ENCODE measurements at places on chromosomes 4 and X.

GRCh38 chr4:40990899-40991265 lies 223.5 kb downstream of the APBB2 start:
- no peak for DNase-seq

DNA sequence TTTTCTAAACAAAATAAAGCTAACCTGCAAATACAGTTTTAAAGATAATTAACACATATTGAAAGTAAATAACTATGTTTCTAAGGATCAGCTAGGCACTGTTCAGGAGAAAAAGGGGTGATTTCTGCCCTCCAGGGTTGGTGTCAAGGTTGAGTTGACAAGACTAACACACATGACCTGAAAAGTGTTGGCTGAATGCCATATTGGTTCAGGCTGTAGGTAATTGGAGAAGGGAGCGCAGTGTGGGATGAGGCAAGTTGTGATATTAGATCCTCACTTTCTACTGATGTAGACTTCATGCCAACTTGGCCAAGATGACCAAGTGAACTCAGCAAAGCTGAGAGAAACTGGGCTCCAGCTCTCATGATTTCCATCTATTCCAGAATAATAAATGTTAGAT lies 42.2 kb downstream of the PPM1K start:
- no peak for DNase-seq

DNA sequence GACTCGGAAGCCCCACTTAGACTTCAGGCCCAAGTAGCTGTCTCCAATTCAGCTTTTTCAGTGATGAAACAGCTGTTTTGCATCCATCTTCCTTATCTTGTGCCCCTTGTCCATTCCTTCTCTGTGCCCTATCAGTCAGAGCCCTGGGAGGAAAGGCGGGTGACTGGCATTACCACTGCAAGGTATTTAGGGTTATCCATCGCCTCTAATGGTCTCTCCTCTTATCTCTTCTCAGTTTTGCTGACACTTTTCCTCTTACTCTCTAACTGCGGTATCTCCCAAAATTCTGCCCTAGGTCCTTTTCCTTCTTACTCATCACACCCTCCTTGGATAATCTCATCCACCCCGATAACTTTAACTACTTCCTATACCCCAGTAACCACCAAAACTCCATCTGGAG lies 13.7 kb downstream of the GAB3 start:
- no peak for DNase-seq

DNA sequence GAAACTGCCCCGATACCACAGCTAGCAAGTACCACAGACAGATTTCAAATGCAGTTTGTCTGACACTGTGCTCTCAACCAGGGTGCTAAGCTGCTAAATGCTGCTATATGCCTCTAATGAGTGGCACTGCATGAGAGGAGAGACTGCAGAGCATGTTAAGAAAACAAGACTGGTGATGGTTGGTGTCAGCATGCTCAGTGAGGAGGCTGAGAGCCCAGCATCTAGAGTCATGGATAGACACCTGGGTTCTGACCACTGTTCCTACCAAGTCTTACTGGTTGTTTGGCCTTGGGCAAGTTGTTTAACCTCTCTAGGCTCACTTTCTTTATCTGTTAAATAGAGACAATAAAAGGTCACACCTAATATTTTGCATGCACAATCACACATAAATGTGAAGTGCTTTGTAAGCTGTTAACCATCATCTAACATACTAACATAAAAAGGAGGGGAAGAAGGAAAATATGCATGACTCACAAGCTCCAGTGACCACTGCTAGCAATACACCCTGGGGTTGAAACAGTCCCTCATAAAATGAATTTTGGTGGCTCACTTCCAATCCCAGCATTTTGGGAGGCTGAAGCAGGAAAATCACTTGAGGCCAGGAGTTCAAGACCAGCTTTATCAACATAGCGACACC lies 20.7 kb downstream of the HHIP start:
- DNase-seq, result no peak

DNA sequence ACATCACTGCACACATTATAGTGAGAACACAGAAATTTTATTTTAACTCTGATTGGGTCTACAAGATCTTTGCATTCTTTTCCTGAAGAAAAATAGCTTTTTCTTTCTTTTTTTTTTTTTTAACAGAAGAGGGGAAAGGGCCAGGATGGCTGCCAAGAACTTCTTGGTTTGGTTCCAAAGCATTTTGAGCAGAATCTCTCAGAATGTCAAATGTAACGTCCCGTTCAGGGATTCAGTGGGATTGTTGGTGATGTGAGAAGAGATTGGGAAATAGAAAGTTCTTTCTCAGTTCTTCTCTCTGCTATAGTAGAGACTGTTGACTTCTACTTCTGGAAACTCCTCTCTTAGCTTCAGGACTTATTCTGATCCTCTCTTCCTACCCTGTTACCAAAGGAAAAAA lies 70.9 kb upstream of the CBR4 start:
- no peak for DNase-seq
